ENCODE measurements at places on chromosomes 4 and X. TPM values are rescaled to one million over a fixed set of nuclear protein-coding genes. Genes with fewer than 3 reads are reported as not detected.
A peak's percentile ranks its signal among the peaks of the same experiment; 100 is the strongest.

GRCh38 chr4:15063341-15063740 is 61.1 kb downstream of the CPEB2 start:
- DNase-seq: no peak

DNA sequence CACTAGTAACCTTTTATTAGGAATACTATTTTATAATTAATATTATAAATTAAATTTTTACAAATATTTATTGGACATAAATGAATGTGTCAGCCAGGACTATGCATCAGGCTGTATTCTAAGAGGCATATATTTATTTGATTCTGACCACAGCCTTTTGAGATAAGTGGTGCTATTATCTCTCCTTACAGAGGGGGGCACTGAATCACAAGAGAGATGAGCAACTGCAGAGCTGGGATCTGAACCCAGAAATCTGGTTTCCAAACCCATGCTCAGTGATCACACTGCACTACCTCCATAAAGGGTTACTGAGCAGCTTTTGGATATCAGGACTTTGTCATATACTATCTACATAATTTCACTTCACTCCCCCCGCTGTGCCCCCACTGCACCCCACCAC is 322.0 kb downstream of the TMA16 start:
- no peak for DNase-seq

DNA sequence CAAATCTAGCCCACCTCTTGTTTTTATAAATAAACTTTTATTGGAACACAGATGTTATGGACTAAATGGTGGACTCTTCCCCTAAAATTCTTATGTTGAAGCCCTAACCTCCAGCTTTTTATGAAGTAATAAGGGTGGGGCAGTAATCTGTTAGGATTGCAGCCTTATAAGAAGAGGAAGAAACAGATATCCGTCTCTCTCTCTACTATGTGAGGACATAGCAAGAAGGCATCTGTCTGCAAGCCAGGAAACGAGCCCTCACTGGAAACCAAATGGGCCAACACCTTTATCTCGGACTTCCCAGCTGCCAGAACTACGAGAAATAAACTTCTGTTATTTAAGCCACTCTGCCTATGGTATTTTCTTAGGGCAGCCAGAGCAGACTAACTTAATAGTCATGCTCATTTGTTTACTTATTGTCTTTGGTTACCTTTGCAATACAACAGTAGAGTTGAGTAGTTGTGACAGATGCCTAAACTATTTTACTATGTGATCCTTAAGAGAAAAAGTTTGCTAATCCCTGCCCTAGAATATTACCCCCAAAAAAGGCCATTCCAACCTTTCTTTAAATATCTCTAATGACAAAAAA is 67.4 kb downstream of the MANBA start:
- no peak for DNase-seq

DNA sequence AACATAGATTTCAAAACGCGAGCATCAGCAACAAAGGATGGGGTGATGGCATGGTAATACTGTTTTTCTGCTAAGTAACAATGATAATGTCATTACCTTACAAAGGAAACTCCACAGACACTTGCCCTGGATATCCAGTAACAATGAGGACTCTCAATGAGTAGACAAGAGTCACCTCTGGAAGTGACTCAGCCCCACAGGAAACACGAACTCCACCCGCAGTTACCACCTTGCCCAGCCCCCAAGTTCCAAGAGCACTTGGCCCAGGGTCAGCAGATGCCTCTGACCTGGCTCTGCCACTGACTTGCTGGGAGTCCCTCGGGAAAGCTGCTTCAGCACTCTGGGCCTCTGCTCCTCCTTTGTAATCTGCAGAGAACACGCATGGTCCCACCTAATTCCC is 110.3 kb upstream of the MAP3K15 start:
- DNase-seq: no peak

DNA sequence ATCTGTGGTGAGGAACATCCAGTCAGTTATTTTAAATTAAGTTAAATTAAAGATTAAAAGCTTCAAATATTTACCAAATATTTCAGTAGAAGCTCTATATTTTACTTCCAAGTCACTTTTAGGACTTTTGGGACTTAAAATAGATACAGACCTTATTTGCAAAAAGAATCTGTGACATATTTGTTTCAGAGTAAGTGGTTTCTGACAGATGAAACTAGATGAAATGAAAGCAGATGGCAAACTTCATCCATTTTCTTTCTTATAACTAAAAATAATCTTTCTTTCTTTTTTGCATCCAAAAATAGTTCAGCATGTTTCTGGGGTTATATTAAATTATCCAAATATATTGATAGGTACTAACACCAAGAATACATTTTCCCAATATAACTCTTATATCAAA is 6.6 kb upstream of the UTP3 start:
- no peak for DNase-seq

GRCh38 chrX:45807572-45808425 is 607.1 kb upstream of the DIPK2B start:
- no peak for DNase-seq

DNA sequence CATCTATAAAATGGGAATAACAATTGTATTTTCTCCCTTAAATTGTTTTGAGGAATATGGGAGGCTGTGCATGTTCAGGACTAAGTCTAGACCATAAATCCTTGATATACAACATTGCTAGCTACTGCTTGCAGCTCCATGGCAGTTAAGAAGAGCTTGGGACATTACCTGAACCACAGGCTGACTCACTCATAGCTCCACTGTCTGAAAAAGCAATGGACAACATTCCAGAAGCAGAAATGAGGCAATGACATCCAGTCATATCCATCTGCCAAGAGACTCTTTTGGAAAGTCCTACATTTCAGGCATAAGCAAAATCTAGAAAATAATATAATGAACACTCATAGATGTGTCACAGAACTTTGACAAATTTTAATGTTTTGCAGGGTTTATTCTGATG is 167.3 kb upstream of the LEF1 start:
- DNase-seq: peak; percentile 23

GRCh38 chr4:16916719-16917337 is 18.4 kb upstream of the LDB2 start:
- DNase-seq: peak; percentile 11

DNA sequence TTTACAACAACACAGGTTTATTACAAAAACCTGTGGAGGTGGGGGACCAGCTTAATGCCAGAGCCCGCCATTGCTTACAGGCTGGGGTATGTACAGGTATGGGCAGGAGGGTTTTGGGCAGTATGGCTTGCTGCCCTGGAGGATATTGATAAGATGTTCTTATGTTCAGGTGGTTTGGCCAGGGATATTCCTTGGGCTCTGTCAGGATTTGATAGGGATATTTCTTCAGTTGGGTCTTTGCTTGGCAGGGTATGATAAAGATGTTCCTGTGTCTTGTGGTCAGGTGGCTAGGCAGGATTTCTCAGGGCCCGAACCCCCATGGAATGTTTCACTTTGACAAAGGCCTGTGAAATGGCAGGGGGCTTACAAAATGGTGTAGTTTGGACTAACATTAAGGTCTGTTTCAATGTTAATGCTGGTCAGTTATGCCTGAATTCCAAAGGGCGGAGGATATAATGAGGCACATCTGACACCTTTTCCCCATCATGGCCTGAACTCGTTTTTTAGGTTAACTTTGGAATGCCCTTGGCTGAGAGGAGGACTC is 3.1 kb downstream of the MGST2 start:
- no peak for DNase-seq

DNA sequence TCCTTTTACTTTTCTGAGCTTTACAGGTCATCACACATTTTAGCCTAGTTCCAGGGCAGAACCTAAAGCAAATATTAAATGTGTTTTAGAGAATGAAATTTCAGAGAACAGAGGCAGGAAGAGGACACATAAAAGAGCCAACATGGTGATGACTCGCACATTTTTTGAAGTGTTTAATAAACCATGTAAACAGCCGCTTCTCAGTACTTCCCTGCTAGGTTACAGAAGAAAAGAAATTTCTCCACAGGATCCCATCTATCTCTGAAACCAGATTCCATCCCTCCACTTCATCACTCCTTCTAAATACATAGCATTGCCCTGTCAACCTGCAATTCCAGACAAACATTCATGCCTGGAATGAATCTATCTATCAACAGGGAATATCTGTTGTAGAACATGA is 949.5 kb upstream of the PCDH7 start:
- no peak for DNase-seq

DNA sequence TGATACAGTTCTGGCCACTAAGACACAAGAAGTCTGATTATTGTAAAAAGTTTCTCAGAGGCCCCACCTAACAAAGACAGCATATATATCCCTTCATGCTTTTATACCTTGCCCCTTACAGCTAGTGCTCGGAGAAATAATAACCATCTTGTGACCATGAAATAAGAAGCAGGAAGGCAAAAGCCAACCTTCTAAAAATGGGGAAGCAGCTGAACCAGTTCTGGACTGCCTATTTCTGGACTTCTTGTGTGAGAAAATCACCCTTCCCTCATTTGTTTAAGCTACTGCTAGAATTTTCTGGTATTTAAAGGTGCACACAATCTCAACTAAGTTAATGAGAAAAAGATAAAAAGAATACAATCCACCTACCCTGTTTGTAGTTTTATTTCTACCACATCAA is 87.5 kb downstream of the CNOT6L start:
- no peak for DNase-seq

DNA sequence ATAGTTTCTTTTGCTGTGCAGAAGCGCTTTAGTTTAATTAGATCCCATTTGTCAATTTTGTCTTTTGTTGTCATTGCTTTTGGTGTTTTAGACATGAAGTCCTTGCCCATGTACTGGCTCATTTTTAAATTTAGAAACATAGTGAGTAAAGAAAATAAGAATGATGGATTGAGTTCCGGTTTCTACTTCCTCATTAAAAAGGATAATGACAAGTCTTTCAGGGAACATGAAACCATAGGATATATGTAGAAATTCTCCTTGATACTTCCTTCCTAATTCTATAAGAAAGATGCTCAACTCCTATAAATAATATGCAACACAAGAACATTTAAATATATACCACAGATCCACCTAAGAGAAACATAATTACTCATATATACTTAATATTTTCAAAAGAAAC is 240.9 kb downstream of the BANK1 start:
- no peak for DNase-seq

- DNase-seq: no peak
Observed at GRCh38 chrX:122914256-122914655, 269.8 kb upstream of the GRIA3 start.

- DNase-seq: no peak
Observed at GRCh38 chr4:87006426-87006675, 71.5 kb downstream of the AFF1 start.

- no peak for DNase-seq
Observed at GRCh38 chr4:151324752-151325110, 674 bp downstream of the SH3D19 start.

DNA sequence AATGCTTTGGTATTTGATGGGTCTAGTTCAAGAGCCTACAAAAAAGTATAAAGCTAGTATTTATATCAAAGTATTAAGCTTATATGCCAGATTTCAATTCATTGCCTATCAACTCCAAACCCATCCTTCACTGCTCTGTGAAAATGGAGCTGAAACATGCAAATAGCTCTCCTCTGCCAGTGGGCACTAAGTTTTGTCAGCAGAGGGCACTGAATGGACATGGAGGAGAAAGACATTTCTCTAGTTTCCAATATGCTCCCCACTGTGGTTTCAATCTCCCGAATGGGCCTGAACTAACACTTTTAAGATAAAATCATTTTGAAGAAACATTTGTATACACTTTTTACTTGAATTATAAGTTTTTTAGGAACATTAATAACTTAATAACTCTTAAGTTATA is 12.4 kb downstream of the PPID start:
- DNase-seq: no peak

GRCh38 chr4:173958445-173958844 is 325.0 kb downstream of the FBXO8 start:
- no peak for DNase-seq

- no peak for DNase-seq
Observed at GRCh38 chrX:110588853-110589252, 206.8 kb downstream of the CHRDL1 start.

- peak; percentile 64 for DNase-seq
Observed at GRCh38 chr4:74473155-74473811, 28.3 kb downstream of the AREG start.

DNA sequence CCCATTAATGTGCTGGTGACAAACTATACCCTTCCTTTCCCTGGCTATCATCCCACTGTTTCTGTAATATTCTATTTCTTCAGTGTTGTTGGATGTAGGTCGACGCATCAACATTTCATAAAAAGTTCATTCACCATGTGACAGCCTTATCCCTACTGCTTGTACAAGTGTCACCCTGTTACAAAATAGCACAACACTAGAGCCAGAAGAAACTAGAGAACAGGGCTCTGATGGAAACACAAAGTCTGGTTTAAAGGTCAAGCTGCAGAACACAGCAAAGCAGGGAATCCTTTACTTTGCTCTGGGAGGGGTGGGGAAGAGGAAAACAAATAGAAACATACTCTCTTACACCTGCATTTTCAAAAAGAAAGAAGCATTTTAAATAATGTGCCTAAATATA is 131.3 kb upstream of the TBC1D9 start:
- DNase-seq: no peak

GRCh38 chr4:167930166-167930565 is 162.2 kb upstream of the ANXA10 start:
- no peak for DNase-seq

- DNase-seq: no peak
Observed at GRCh38 chr4:26034849-26035248, 120.8 kb downstream of the SMIM20 start.

DNA sequence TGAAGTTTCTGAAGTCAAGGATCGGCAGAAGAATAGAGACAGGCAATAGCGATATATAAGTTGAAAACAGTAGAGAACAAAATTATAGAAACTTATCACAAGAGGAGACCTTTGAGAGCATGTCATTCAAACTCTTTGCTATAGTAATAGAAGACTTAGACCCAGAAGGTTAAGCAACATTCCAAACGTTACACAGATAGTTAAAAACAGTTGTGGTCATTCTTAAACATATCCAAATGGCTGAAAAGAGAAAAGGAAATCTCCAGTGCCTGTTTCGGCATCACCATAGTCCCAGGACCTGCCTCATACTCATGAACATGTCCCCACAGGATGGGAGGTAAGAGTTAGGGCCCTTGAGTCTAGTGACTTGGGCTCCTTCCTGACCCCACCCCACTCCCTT is 258.1 kb upstream of the NOCT start:
- no peak for DNase-seq

GRCh38 chr4:38946919-38947318 is 79.3 kb downstream of the FAM114A1 start:
- no peak for DNase-seq

GRCh38 chr4:118758293-118758692 is 73.1 kb downstream of the METTL14 start:
- DNase-seq: no peak

GRCh38 chr4:75036046-75036830 is 103.3 kb downstream of the PARM1 start:
- DNase-seq: no peak

Gene FAM149A
- polyA plus RNA-seq: 0.66 TPM

Gene SMS
- 142 TPM for polyA plus RNA-seq

Gene RTL9
- polyA plus RNA-seq: 0.14 TPM

Gene CXCL11
- polyA plus RNA-seq: 1.4 TPM

Gene GBA3
- polyA plus RNA-seq: not detected

Gene RTL3
- not detected for polyA plus RNA-seq

Gene GYPE
- not detected for polyA plus RNA-seq

Gene FGG
- polyA plus RNA-seq: 0.17 TPM

Gene BMX
- polyA plus RNA-seq: 0.09 TPM

Gene LPAR4
- not detected for polyA plus RNA-seq

Gene SRPK3
- polyA plus RNA-seq: 0.10 TPM

Gene CDKL2
- 0.64 TPM for polyA plus RNA-seq

Gene MGARP
- polyA plus RNA-seq: 0.58 TPM

Data from keratinocyte (primary cell).